ENCODE measurements at places on chromosomes 5 and 9. TPM values are rescaled to one million over a fixed set of nuclear protein-coding genes. Genes with fewer than 3 reads are reported as not detected.

The PLAC8L1 gene
- total RNA-seq = 0.52 TPM

The CBY3 gene
- total RNA-seq = not detected

The IL9 gene
- total RNA-seq = not detected

The MARCOL gene
- not detected for total RNA-seq

The ORM1 gene
- total RNA-seq = not detected

The SLC36A2 gene
- not detected for total RNA-seq

The NPR2 gene
- 53.1 TPM for total RNA-seq
